Naive thymus-derived CD4-positive, alpha-beta T cell (primary cell): ENCODE measurements at places on chromosomes 13 and 19. TPM values are rescaled to one million over a fixed set of nuclear protein-coding genes. Genes with fewer than 3 reads are reported as not detected.

GRCh38 chr19:17997969-17998826 lies 9.8 kb upstream of the ARRDC2 start:
- no peak for DNase-seq

GRCh38 chr19:3544742-3545668 lies 6.0 kb downstream of the TEKTIP1 start:
- peak; percentile 86 for DNase-seq

DNA sequence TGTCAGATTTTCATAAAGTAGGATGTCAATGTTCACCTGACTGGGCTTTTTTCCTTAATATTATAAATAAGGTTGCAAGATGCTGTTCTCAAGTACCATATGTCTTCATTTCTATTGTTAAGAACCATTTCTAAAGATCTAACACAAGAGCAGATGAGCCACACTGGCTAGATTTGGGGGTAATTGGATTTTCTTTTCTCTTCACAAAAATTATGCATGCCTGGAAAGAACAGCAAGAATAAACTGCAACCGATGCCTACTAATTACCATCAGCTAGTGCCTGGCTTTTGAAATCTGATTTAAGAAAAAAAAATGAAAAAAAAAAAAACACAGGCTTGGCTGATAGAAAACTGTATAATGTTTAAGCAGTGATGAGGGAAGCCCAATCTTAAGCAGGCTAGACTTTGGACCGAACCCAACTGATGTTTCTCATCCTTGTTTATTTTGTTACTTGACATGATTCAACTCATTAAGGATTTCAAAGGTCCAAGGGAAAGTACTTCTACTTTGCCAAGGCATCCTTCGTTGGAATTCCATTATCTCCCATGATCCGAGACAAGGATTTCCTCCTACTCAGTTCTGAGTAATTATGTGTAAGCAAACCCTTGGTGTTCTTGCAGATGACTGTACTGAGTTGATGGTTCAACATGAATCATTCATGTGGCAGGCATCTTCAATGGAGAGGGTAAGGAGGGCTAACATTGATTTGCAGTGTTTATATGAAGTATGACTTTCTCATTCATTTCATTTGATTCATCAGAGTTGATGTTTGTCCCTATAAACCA lies 300.5 kb downstream of the SPRY2 start:
- no peak for DNase-seq

MEIS3 gene
- 0.17 TPM in 1 of 2 replicates, not detected in the other for total RNA-seq

GRCh38 chr19:29531458-29532025 lies 5.7 kb downstream of the VSTM2B start:
- DNase-seq = no peak

ATP1A3 gene
- 2.5 TPM for total RNA-seq

PPP6R1 gene
- total RNA-seq = 168 TPM

DNA sequence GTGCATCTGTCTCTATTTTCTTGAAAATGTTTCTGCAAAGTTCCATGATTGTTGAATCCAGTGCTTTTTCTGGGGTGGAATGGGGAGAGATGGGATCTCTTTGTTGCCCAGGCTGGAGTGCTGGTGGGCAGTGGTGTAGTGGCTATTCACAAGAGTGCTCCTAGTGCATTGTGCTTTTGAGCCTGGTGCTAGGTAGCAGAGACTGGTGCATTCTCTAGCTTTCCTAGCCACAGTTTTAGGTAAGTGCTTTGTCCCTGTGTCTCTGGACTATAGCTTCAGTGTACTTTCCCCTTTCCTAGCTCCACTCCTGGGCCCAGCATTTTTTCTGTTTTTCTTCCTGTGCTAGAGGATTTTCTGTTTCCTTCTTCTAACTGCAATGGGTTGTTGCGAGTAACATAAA lies 825.6 kb downstream of the SLITRK6 start:
- DNase-seq = no peak

ZNF540 gene
- 18.1 TPM for total RNA-seq

DNA sequence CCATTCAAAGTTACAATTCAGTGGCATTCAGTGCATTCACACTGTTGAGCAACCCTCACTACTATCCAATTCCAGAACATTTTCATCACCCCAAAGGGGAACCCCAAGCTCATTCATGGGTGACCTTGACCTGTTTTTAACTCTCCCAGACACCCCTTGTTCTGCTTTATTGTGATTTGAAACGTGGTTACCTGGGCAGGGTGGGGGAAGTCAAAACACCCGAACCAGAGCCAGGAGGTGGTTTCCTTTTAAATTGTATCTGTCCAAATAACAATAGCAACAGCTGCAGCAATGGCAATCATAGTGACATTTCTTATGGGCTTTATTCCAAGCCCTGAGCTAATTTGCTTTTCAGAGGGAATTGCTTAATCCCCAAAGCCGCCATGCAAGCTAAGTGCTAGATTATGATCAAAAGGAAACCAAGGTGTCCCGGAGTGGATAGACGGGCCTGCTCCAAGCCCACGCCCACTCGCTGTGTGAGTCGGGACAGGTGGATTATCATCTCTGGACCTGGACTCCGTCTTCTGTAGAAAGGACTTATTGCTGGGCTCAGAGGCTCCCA lies 6.1 kb downstream of the PTGIR start:
- DNase-seq = no peak

DNA sequence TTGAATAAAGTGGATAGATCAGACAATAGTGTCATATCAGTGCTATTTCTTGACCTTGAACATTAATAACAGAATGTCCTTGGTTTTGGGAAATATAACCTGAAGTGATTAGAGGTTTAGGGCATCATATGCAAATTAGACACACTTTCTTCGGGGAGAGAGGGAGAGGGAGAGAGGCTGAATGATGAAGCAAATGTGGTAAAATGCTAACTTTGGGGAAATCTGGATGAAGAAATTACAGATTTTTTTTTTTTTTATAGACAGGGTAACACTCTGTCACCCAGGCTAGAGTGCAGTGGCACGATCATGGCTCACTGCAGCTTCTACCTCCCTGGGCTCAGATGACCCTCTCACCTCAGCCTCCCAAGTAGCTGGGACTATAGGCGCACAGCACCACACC lies 3.9 kb upstream of the NCR1 start:
- no peak for DNase-seq

- no peak for DNase-seq
Observed at GRCh38 chr13:43389983-43390382, 366.6 kb downstream of the DNAJC15 start.

DNA sequence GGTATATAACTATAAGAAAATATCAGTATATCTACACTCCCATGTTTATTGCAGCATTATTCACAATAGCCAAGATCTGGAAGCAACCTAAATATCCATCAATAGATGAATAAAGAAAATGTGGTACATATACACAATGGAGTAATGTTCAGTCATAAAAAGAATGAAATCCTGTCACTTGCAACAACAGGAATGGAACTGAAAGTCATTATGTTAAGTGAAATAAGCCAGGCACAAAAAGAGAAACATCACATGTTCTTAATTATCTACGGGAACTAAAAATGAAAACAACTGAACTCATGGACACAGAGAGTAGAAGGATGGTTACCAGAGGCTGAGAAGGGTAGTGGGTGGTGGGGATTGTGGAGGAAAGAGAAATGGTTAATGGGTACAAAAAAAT lies 665.2 kb downstream of the TBC1D4 start:
- DNase-seq = no peak

DNA sequence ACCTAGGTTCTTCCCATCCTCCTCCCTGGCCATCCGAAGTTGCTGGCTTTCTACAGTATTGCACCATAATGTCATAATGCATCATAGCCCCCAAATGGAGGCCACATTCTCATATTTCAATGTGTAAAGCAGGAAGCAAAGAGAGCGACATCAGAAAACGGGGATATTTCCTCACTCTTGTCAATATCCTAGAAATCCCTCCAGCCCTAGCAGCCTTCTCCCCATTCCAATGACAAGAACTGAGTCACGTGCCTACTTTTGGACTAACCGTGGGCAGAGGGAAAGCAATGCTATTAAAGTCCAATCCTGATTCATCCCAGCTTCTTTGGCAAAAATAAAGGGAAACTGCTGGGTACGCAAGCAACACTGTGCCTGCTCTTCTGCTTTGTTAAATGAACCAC lies 4.3 kb upstream of the RAP2A start:
- DNase-seq = no peak

DNA sequence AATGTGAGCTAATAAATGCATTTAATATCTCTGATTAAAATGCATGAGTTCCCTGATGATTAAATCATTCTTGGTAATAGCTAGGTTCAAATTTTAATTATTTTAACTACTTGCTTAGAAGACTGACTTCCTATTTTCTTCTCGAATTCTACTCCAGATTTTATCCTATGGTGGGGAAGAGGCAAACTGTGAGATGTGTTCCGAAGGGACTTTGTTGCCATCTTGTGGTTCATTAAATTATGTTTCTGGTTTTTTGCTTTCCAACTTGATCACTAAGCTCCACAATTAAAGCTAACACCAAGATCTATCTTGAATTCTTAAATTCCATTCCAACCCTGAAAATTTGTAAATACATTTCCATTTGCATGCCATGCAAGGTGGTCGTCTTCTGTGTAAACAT lies 538.4 kb upstream of the PCDH20 start:
- DNase-seq = no peak

PTGIR gene
- 7.4 TPM for total RNA-seq

ZNF793 gene
- 1.1 TPM in 2 replicates for total RNA-seq

- no peak for DNase-seq
Observed at GRCh38 chr19:28454083-28454482, 758.9 kb downstream of the UQCRFS1 start.

GRCh38 chr19:10193790-10194499 lies 808 bp downstream of the DNMT1 start:
- no peak for DNase-seq

DNA sequence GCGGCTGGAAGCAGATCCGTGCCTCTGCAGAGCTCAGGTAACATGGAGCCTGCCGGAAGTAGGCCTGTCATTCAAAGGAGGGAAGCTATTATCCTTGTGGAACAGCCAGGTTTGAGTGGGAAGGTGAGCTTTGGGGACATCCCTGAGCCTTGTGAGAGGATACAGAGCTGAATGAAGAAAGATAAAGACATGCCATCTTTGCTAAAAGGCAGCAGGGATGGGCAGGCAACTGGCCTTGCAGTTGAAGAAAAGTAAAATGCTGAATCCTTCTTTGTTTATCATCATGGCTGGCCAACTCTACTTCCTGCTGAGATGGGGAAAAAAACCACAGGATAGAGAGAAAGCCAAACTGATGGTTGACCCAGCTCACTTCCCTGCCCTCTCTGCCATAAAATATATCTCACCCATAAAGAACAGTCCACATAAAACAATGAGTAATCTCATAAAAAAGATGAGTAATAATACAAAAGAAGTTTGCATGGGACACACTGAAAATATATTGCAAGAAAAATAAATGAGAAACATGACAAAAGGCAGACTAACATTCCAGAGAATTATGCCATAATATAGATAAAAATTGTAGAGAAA lies 226.3 kb downstream of the DLEU7 start:
- DNase-seq = no peak

DNA sequence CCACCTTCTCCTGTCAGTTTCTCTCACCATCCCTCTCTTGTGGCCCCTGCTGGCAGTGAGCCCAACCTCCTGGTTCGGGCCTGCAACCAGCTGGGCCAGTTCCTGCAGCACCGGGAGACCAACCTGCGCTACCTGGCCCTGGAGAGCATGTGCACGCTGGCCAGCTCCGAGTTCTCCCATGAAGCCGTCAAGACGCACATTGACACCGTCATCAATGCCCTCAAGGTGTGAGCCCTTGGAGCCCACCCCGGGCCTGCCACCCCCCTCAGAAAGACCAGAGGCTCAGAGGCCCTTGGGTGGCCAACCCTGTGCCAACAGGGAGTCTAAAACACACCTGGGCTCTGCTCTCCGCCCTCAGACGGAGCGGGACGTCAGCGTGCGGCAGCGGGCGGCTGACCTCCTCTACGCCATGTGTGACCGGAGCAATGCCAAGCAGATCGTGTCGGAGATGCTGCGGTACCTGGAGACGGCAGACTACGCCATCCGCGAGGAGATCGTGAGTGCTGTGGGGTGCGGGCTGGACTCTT lies 13.8 kb downstream of the FUZ start:
- no peak for DNase-seq

DNA sequence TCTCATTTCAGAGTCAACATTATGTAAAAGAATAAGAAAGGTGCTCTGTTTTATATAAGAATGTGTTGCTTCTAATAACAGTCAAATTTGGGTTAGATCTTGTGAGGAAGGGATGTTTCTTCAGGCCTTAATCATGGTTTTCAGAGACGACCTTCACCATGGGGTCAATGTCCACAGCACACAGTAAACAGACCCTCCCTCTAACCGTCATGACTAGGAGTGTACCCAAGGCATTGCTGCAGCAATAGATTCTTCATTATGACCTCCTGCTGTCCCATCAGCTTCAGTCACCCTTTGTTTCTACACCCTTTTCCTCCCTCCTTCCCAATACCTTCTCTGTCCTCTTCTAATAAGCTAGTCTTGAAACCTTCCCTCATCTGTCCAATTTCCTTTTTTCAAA lies 15.7 kb downstream of the SERPINE3 start:
- no peak for DNase-seq

LGALS7 gene
- total RNA-seq = not detected in 2 replicates

DNA sequence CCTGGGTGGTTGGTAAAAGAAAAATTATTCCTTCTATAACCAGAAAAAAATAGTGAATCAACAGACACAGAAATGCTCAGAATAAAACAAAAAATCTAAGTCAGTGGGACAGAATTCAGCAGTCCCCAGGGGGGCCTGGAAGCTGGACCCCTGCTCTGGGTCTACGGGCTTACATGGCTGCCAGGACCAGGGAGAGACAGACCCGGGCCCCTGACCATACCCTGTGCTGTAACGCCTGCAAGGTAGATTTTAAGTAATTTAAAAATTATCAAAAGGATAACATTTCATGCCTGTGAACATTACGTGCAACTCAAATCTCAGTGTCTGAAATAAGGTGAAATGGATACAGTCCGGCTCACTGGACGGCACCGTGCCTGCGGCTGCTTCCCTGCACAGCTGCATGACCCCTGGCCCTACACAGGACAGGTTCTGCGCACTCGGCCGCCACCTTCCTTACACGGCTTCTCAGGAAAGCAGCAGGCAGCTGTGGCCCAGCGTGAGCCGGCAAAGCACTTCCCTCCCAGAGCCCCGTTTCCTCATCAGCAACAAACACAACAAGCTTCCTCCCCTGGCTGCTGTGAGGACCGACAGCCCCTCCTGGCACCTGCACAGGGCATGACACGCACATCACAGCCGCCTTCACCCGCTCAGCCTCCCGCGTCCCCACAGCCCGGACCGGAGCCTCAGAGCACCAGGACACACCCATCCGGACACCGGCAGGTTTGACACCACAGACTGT lies 22.2 kb downstream of the RASA3 start:
- DNase-seq = peak; percentile 54

PROSER1 gene
- 65.7 and 67.4 TPM in 2 replicates for total RNA-seq
